ENCODE measurements at places on chromosomes 7 and 10. TPM values are rescaled to one million over a fixed set of nuclear protein-coding genes. Genes with fewer than 3 reads are reported as not detected.

DNA sequence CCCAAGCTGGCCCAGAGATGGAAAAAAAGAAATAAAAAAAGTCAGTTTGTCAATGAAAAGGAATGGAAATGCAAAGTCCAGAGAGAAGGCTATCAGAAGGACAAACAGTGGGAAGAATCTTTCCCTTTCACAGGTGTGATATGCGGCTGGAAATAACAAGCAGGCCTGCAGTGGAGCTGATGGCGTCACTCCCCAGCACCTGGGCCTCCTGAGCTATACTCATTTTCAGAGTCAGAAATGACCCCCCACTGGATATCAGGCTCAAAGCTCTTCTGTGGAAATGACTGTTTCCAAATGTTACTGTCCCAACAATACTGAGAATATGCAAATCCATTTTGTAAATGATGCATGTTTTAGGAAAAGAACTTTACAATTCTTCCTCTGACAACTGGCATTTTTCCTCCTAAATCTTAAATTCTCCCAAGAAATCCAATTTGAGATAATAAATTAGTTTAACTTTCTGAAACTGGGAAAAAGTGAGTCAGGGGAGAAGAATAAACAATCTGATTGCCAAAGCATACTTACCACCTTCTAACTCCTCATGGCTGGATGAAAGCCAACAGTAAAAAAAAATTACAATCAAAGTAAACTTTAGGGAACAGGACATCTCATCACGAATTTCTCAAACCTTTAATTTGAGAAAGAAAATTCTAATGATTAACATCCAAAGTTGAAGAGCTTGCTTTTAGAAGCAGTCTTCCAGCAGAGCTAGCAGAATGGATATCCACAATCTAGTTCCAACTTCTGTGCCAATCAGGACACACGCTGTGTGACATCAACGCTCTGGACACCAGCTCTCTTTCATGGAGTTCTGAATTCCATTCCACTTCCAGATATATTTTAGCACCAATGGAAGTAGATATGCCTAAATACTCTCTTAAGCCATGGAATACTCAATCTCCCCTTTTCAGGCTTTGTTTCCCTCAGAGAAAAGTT lies 5.3 kb upstream of the CUZD1 start:
- DNase-seq: no peak

The ZNF804B gene
- not detected for polyA plus RNA-seq

GRCh38 chr7:96707901-96708774 lies 1.5 kb downstream of the SEM1 start:
- DNase-seq: no peak

- DNase-seq: no peak
Measured at GRCh38 chr7:128837521-128837921, 7.3 kb downstream of the FLNC start.

- DNase-seq: no peak
Measured at GRCh38 chr10:79019441-79020014, 49.2 kb upstream of the ZMIZ1 start.

The RELN gene
- polyA plus RNA-seq: not detected

The SEC31B gene
- 50.2 TPM for polyA plus RNA-seq

DNA sequence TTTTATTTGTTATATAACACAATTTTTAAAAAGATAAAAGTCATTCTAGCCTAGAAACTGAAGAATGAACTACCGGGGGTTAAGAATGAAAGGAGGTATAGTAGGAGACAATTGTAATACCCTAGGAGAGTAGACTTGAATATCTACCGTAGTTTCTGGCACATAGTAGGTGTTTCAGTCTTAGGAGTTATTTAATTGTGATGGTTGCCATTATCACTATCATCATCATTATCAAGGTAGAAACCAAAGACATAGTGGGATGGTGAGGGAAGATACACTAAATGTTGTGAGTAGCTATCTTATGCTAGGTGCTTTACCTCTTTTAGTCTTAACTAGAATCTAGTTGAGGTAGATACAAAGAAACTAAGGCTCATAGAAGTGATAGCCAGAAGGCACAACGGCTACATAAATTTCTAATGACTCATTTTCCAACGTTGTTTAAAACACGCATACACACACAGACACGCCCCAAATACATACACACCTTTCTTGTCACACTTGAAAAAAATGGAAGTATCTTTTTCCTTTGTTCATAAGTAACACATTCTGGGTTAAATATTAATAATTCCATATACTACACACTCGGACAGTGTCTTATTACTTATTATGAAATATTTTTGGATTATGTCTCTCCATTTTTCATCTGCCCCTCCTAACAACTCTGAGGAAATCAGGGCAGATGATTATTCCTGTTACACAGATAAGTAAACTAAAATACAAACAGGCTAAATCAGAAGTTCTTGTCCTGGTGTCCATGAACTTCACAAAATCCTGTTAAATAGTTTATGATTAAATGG lies 2.0 kb upstream of the ANLN start:
- no peak for DNase-seq

The CEP41 gene
- polyA plus RNA-seq: 2.9 TPM
